Activated gamma-delta T cell treated with Interleukin-2 at 50 U/mL for 16 hours (primary cell): ENCODE measurements at places on chromosomes 13 and 19.

GRCh38 chr13:32081591-32081990 lies 50.0 kb downstream of the FRY start:
- no peak for DNase-seq

- DNase-seq: peak; percentile 98
Measured at GRCh38 chr19:9785367-9786331, 17.1 kb upstream of the ZNF846 start.

DNA sequence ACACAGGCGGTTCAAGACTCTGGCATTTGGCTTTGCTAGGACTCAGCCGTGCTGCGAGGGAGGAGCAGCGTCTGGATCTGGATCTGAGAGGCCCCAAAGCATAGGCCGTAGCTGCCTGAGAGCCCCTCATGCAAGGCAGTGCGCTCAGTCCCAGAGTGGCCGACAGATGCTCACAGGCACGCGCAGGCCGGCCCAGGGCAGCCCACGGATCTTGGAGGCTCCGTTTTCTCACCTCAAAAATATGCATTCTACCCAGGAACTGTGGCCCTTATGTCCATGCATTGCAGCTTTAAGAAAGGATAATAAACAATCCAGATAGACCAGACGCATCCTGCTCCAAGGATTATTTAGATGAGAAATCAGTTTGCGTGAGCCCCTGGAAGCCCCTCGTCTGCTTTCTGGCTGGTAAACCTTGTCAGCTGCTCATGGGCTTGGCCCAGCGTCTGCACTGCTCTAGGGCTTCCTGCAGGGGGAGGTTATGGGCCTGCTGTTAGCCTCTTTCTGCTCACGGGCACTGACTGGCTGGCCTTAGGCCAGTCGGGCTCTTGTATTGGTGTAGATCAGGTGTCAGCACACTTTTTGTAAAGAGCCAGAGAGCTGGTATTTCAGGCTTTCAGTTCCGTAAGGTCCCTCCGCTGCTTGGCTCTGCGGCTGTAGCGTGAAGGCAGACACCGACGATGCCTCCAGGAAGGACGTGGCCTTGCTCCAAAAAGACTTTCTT lies 24.2 kb downstream of the TEX29 start:
- no peak for DNase-seq

DNA sequence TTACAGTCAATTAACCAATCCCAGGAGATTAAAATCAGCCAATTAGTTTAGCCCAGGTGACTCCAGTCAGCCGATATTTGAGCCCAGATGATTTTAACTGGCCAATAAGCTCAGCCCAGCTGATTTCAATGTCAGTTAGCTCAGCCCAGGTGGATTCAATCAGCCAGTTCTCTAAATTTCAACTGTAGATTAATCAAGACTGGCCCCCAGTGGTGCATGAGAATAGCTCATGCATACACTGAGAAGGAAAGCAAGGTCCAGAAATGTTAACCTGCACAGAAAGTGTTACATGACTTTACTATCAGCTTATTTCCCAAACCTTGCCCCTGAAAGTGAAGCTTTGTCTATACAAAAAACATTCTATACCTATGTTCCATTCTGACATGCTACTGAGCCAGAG lies 55.4 kb upstream of the ZNF724 start:
- no peak for DNase-seq

- peak; percentile 68 for DNase-seq
Measured at GRCh38 chr19:58544591-58545285, 874 bp downstream of the TRIM28 start.

DNA sequence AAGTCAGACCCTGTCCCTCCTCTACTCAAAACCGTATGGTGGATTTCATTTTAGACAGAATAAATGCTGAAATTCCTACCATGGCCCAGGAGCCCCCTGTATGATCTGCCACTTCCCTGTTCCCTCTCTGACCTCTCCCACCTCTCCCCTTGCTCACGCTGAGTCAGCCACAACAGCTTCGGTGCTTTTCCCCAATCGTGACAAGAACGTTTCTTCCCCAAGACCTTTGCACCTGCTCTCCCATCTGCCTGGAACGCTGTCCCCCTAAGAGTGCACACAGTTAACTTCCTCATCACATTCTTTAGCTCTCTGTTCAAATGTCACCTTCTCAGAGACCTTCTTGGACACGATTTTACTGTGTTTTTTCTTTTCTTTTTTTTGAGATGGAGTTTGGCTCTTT lies 2.3 kb downstream of the VRK3 start:
- DNase-seq: no peak

- no peak for DNase-seq
Measured at GRCh38 chr13:114015111-114015968, 41.5 kb upstream of the C13orf46 start.

- no peak for DNase-seq
Measured at GRCh38 chr13:97127842-97128241, 94.3 kb upstream of the MBNL2 start.

DNA sequence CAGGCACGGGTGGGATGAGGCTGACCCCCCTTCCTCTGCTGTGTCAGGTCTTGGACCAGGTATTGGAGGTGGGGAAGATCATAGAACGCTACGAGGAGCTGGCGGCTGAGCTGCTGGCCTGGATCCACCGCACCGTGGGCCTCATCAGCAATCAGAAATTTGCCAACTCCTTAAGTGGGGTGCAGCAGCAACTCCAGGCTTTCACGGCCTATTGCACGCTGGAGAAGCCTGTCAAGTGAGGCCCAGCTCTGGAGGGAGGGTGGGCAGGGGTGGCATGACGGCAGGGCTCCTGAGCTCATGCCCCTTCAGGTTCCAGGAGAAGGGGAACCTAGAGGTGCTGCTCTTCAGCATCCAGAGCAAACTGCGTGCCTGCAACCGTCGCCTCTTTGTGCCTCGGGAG lies 35.3 kb downstream of the SPTBN4 start:
- no peak for DNase-seq

DNA sequence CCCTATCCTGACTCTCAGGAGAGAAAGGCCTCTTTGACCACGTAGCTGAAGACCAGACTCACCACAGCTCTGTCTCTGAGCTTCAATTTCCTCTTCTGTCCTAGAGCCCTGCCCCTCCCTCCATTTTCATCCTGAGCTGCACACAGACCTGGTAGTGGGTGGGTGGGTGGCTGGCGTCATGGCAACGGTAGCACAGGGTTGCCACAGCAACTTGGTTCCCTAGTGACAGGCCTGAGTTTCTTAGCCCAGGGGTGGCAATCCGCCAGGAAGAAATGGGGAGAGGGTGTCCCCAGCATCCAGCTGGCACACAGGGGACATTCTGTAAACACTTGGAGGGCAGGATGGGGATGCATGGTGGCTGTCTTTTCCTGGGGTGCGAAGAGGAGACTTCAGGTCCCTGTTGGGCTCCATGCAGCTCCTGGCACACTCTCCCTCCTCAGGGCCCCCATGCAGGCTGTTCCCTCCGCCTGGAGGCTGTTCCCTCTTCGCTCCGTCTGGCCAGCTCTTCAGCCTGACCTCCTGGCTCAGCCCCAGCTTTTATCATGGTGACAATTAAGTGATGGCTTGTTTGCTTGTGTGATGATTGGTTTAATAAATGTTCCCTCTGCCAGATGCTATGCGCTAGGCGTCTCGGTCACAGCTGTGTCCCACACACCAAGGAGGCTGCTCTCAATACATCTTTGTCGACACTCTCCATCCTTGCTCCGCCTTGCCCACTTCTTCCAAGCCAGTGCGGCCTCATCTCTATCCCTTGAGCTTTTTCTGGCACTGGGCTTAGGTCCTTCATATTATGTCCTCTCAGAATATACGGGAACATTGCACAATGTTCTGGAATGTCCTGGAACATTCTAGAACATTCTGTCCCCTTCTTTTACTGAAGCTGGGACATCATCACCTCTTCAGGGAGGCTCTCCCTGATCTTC lies 7.4 kb upstream of the KLHL26 start:
- DNase-seq: no peak

DNA sequence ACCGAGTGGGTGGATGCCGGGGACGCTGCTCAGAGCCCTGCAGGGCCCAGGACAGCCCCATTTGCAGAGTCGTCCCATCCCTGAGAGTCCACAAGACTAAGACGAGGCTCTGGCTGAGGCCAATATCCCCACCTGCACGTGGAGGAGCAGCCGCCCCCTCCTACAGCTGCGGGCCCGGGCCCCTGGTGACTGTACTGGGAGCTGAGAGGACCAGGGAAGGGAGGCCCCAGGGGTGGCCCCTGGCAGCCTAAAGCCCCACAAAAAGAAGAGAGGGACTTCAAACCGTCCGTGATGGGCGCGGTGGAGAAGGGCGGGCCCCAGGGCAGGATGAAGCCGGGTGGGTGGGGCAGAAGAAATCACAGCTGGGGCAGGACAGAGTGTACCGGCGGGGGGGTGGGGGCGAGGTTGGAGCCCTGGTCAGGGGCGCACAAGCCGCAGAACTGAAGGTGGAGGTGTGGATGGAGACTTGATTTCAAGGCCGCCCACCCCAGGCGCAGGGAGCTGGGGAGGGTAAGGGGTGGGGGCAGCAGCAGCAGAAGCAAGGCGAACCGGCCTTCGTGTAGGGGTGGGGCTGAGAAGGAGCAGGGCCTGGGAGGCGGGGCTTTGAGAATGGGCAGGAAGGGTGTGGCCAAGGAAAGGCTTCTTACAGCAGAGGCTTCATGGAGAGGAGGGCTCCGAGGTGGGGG lies 12.9 kb downstream of the CFD start:
- peak; percentile 79 for DNase-seq

GRCh38 chr19:29715701-29716581 lies 880 bp upstream of the C19orf12 start:
- DNase-seq: no peak

DNA sequence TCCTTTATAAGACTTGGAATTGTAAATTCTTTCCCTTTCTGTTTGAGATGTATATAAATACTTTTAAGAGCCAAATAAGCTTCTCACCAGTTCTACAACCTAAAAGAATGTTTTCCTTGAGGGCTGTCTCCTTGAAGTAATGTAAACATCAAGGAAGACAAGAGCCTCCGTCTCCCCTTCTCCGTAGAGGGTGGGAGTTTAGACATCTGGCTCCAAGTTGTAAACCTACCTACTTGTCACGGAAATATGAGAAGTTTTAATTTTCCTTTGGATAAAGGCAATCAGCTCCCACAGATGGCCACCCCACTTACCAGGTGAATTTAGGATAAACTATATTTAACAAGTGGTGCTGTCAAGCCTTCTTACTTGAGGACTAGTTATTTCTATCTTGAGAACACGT lies 237.9 kb downstream of the NALCN start:
- no peak for DNase-seq

- DNase-seq: no peak
Measured at GRCh38 chr19:9996541-9996940, 13.8 kb downstream of the COL5A3 start.

- DNase-seq: no peak
Measured at GRCh38 chr19:40584007-40584406, 7.3 kb downstream of the SHKBP1 start.

- DNase-seq: no peak
Measured at GRCh38 chr13:37599519-37599918, 951 bp upstream of the POSTN start.

DNA sequence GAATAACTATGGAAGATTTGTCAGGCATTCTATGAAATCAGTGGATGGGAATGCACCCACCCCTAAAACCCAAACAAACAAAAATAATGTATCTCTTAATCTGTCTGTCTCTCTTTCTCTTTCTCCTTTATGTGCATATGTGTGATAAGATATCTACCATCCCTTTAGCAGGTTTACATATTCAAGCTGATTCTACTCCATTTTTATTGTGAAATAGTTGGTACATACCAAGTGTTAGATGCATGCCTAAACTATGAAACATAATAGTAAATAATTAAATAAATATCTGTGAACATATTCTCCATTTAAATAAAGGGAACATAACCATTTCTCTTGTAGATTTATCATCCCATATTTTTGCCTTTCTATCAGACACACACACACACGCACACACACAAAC lies 121.8 kb upstream of the PCDH9 start:
- DNase-seq: no peak

DNA sequence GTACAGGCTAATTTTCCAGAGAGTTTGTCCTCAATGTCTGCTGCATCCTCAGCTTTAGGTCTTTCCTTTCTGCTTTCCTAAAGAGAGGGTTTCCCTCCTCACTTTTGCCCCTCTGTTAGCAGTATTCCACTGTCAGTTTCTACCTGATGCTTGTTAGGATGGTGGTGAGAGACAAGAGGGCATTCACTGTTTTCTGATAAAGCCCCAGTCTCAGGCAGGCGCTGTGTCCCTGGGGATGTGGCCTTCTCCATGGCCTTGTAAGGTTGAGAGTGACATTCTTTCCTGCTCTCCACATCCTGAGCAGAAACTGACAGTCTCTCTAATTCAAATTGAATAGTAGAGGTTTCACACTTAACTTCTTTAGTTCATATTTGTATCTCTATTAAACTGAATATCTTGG lies 14.9 kb downstream of the C13orf42 start:
- DNase-seq: no peak

- no peak for DNase-seq
Measured at GRCh38 chr13:77325371-77325980, 1.4 kb downstream of the MYCBP2 start.

DNA sequence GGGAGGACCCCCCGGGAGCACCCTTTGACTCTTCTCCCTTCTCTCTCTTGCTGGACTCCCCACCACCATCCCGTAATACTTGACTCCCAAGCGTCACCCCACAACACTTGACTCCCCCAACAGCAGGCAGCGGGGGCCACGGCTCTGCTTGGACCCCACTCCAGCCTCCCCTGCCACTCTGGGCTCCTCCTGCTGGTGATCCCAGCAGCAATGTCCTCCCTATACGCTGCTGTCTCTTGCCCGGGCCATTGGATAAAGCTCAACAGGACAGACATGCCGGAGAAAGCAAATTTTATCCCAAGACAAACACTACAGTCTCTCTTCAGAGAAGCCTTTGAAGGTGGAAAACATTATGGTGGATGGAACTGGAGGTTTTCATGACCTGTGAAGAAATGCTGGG lies 20.4 kb upstream of the AMER2 start:
- DNase-seq: no peak

- no peak for DNase-seq
Measured at GRCh38 chr13:35891507-35892441, 239.4 kb downstream of the DCLK1 start.

- peak; percentile 53 for DNase-seq
Measured at GRCh38 chr13:59391696-59392095, 772.0 kb downstream of the DIAPH3 start.

GRCh38 chr19:5321851-5322681 lies 18.5 kb downstream of the PTPRS start:
- peak; percentile 35 for DNase-seq

DNA sequence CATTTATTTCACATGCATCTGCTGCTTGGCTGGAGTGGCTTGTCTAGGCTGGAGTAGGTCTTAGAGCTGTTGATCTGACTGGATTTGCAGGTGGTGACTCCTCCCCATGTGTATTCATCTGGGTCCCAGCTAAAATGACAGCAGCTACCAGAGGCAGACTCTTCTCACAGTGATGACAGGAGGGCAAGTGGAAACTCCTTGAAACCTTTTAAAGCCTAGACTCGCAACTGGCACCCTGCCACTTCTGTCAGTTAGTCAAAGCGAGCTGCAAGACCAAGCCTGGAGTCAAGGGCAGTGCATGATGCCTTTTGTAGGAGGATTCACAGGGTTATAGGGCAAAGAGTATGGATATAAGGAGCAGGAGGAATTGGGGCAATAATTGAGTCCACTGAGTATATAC lies 65.2 kb downstream of the TEX26 start:
- DNase-seq: no peak

DNA sequence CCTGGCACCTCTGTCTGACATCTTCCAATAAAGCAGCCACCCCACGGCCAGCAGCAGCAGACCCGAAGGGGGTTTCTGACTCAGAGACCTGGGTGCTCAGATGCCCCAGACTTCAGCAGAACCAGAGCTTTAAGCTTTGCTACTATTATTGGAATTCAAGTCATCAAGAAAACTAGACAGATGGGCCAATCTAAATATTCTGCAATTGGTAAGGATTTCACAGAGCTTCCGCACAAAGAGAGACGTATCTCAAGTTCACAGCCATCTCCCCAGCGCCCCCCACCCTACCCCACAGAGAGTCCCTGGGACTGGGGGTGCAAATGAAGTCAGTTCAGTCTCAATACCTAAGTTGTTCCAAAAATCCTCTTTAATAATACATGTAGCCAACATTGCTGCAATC lies 38.8 kb downstream of the RAB20 start:
- DNase-seq: no peak
